ENCODE measurements at places on chromosomes 1 and 21.

DNA sequence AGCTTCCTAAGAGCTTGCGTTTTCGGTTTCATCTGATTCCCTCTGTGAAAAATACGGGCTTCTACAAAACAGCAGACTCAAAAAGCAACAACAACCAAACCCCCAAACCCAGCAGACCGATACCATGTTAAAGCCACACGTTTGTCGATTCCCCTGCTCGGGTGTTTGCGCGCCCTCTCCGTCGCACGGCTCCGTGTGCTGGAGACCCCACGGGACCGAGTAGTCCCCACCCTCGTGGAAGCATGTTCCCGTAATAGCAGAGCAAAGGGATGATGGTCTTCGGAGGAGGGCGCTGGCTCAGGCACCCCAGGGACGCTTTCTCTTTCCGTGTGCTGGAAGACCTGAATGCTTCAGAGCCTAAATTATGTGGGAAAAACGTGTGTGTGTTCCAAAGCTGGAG is 42.7 kb downstream of the AGPAT3 start:
- DNase-seq = no peak

- DNase-seq = no peak
Measured at GRCh38 chr1:41718497-41718896, 200.2 kb downstream of the HIVEP3 start.

- DNase-seq = no peak
Measured at GRCh38 chr1:206471415-206471801, 1.1 kb downstream of the IKBKE start.

- no peak for DNase-seq
Measured at GRCh38 chr1:77188770-77189169, 30.5 kb downstream of the PIGK start.

DNA sequence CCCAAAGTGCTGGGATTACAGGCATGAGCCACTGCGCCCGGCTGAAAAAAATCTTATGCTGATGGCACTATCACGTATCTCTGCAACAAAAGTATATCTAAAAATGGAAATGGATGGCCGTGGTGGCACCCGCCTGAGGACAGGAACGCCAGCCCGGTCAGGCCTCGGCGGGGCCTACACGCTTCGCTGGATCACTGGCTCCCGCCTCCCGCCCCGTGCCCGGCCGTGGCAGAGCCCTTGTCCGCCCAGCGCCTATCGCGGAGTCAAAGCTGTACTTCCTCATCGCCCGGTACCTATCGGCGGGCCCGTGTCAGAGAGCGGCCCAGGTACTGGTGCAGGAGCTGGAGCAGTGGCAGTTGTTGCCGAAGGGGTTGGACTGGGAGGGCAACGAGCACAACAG is 28.8 kb upstream of the PDPN start:
- no peak for DNase-seq

- no peak for DNase-seq
Measured at GRCh38 chr21:36034211-36034913, 26.0 kb downstream of the SETD4 start.

DNA sequence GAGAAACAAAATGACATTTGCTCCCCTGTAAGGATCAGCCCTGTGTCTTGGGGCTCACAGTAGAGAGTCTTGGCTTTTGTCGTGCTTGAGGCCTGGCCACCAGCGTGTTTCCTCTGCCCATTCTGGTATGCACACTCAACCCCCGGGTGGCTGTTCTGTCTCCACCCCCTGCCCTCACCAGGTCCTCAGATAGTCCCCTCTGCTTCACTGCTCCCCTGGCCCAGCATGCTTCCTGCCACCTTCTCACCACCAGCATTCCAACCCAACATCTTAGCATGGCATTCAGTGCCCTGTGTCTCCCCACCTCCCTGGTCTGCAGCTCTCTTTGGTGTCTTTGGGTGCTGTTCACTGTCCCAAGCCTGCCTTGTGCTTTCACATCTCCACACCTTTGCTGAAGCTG is 16.2 kb downstream of the ZNF362 start:
- no peak for DNase-seq
